ENCODE measurements at places on chromosomes 7 and 10.

GRCh38 chr10:131214521-131215244 lies 96.8 kb downstream of the TCERG1L start:
- no peak for DNase-seq

DNA sequence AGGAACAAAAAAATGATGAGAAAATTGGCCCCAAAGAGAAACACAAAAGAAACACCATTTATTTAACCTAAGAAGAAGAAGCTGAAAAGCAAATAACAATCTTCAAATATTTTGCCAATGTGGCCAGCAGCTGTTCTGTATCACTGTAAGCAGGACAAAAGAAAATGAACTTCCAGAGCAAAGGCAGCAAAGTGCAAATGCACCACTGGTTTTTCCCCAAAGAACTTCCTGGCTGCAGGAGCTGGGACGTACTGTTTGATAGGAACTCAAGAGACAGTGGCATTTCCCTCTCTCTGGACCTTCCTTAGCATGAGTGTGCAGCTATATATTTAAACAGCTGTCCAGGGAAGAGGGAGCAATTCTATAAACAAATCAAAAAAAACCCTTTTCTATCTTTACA lies 60.4 kb downstream of the RNLS start:
- DNase-seq, result no peak

- DNase-seq, result no peak
Observed at GRCh38 chr10:133276435-133277201, at the start of gene ADAM8. TSS of gene ADAM8 (minus strand) at chr10:133276868. CDS start at chr10:133276817, 51 bp downstream.

- no peak for DNase-seq
Observed at GRCh38 chr7:101743995-101744360, 73.4 kb upstream of the CUX1 start.

GRCh38 chr7:19016140-19016539 lies 101.3 kb downstream of the TWIST1 start:
- DNase-seq, result no peak

- no peak for DNase-seq
Observed at GRCh38 chr10:52030051-52030790, 283.9 kb upstream of the DKK1 start.

GRCh38 chr7:23157679-23158078 lies 24.2 kb upstream of the NUP42 start:
- DNase-seq, result no peak

GRCh38 chr10:102998399-102998907 lies 80.4 kb downstream of the CNNM2 start:
- DNase-seq, result no peak

DNA sequence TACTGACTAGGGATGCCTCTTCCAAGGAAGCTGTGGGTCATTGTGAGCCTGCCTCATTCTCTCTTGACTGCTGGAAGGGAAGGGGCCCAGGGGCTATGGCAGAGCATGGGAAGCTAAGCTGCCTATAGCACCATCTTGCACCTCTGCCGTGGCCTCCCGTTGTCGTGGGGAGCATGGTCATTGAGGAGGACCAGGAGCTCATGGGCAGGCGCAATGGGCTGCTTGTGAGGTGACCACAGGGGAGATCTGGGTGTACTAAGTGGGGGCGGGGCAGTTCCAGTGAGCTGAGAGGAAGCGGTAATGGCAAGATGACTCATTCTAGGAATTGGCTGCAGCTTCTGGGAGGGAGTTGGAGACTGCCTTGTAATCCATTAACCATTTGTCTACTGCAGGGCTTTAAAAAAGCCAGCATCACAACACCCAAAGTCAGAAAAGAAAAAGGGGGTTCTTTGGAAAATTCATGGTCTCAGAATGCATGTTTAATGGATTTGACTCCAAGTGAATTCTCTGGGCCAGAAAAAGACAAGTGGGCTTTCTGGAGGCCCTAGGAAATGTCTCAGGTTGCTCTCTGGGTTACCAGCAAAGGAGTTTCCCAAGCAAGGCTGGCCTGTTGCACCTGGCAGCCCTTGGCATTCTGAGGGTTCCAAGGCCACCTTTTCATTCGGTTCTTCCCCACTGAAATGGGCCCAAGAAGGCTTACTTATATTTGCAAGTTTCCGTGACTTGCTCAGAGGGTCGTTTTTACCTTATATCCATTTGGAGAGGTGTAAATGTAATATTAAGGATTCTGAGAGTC lies 3.6 kb downstream of the DUSP5 start:
- DNase-seq, result peak; percentile 25

- no peak for DNase-seq
Observed at GRCh38 chr10:209357-209756, 74.1 kb downstream of the ZMYND11 start.

GRCh38 chr7:69640925-69641594 lies 42.8 kb downstream of the AUTS2 start:
- no peak for DNase-seq

DNA sequence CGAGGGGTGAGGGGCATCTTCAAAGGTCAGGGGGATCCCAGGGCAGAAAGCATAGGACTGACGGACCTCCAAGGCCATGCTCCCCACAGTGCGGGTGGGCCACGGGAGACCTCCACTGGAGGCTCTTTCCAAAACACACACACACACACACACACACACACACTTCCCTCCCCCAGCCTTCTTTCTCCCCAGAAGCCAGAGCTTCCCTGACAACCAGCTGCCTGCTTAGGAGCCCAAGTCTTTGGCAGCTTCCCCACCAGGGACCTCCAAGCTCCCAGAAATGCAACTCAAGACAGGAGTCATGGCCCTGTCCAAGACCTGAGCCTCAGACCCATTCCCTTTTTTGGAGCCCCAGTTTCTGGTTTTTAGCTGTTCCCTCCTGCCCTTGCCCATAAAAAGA lies 710 bp upstream of the C10orf105 start:
- no peak for DNase-seq

Data from esophagus squamous epithelium (tissue), 5 donors.